ENCODE measurements at places on chromosomes 4 and X. TPM values are rescaled to one million over a fixed set of nuclear protein-coding genes. Genes with fewer than 3 reads are reported as not detected.

- peak; percentile 54 for DNase-seq
- H3K27ac ChIP-seq = no peak overlapping the region
- H3K4me1 ChIP-seq = peaks cover 15% of the 10 kb centered on the region
- H3K4me3 ChIP-seq = no peak overlapping the region
These were observed 31.5 kb downstream of the PRPS1 start for GRCh38 chrX:107659768-107660167.

- DNase-seq = no peak
- no peaks in the 10 kb centered on the region for H3K4me1 ChIP-seq
- peaks cover 12% of the 10 kb centered on the region for H3K27me3 ChIP-seq
- no peak overlapping the region for H3K4me3 ChIP-seq
- peaks cover 18% of the 10 kb centered on the region for H3K36me3 ChIP-seq
These were observed 27.2 kb downstream of the ELF4 start for GRCh38 chrX:130083107-130083490.

DNA sequence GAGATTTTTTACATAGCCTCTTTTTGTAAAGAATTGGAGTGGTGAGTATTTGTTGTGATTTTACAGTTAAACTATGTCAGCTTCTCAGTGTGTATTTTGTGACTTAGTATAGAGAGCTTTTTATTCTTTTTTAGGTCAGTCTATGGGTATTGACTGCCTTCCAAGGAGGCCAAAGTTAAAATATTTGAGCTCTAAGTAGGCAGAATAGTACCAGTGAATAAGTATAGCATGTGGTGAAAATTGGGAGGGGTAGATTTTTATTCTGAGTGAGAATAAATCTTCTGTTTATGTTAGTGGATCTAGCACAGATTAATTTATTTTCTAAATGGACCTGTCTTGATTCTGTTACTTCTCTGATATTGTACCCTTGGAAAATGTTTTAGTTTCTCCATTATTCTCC is 37.5 kb downstream of the HERC3 start:
- no peaks in the 10 kb centered on the region for H3K36me3 ChIP-seq
- no peaks in the 10 kb centered on the region for H3K27me3 ChIP-seq
- H3K4me1 ChIP-seq = peaks cover 15% of the 10 kb centered on the region

NCBP2L gene
- not detected for total RNA-seq

CCDC110 gene
- total RNA-seq = 0.47 TPM

- H3K4me1 ChIP-seq = no peaks in the 10 kb centered on the region
- no peaks in the 10 kb centered on the region for H3K36me3 ChIP-seq
These were observed 32.7 kb downstream of the MECP2 start for GRCh38 chrX:154064637-154065435.

GRCh38 chrX:25544641-25545040 is 528.9 kb upstream of the ARX start:
- H3K36me3 ChIP-seq = no peaks in the 10 kb centered on the region
- H3K4me3 ChIP-seq = no peak overlapping the region
- H3K4me1 ChIP-seq = no peaks in the 10 kb centered on the region
- H3K27ac ChIP-seq = no peak overlapping the region
- H3K27me3 ChIP-seq = no peaks in the 10 kb centered on the region
- no peak for DNase-seq

DNA sequence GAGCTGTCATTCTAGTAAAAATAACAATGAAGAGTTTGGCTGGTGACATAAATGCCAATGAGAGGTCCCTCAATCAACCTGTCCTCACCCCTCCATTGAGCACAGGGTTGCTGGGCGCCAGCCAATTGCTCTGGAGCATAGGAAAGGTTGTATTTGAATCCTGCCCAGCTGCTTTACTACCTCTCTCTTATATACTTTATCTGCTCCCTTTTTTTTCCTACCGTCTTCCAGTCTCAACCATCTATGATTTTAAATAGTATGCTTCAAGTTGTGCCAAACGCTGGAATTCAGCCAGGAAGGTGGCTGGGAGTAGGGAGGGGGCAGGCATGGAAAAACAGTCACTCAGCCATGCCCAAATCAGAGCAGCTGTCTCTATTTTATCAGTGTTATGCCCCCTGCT is 153.8 kb downstream of the NR3C2 start:
- no peak overlapping the region for H3K4me3 ChIP-seq
- no peak overlapping the region for H3K27ac ChIP-seq
- H3K27me3 ChIP-seq = no peaks in the 10 kb centered on the region
- H3K36me3 ChIP-seq = no peaks in the 10 kb centered on the region

- peaks cover 40% of the 10 kb centered on the region for H3K27me3 ChIP-seq
- H3K4me1 ChIP-seq = no peaks in the 10 kb centered on the region
- H3K27ac ChIP-seq = no peak overlapping the region
- H3K4me3 ChIP-seq = no peak overlapping the region
These were observed 34.0 kb downstream of the STARD8 start for GRCh38 chrX:68681443-68681941.

DNA sequence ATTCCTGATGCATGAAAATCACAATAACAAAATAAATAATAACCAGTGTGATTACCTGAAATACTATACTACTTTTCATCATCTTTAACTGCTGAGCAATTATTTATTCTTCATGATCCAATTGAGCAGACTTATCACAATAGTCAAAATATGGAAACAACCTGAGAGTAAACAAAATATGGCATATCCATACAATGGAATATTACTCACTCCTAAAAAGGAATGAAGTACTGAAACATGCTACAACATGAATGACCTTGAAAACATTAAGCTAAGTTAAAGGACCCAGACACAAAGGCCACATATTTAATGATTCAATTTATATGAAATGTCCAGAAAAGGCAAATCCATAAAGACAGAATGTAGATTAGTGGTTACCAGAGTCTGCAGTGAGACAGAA is 146.8 kb downstream of the MID1IP1 start:
- H3K27me3 ChIP-seq = peaks cover 21% of the 10 kb centered on the region
- H3K4me1 ChIP-seq = no peaks in the 10 kb centered on the region
- no peak overlapping the region for H3K27ac ChIP-seq
- no peaks in the 10 kb centered on the region for H3K36me3 ChIP-seq
- no peak for DNase-seq
- no peak overlapping the region for H3K4me3 ChIP-seq

DNA sequence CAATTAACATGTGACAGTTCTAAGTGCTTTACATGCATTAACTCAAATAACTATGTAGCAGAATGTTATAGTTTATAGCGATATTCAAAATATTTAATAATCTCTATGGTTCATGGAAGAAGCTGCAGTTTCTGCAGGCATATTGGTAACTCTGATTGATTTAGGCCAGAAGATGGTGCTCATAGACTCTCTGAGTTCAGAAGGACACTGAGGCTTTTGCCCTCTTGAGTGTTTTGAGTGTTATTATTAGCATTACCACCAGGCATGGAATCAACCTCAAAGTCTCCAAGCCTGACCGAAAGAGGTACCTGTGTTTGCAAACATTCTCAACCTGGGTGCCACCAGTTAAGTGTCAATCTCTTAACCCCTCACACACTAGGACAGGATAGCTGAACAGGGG is 792.3 kb upstream of the PCDH7 start:
- no peak overlapping the region for H3K4me3 ChIP-seq
- H3K27me3 ChIP-seq = no peaks in the 10 kb centered on the region
- H3K36me3 ChIP-seq = no peaks in the 10 kb centered on the region
- no peak for DNase-seq

SMIM14 gene
- 27.3 TPM for total RNA-seq

DNA sequence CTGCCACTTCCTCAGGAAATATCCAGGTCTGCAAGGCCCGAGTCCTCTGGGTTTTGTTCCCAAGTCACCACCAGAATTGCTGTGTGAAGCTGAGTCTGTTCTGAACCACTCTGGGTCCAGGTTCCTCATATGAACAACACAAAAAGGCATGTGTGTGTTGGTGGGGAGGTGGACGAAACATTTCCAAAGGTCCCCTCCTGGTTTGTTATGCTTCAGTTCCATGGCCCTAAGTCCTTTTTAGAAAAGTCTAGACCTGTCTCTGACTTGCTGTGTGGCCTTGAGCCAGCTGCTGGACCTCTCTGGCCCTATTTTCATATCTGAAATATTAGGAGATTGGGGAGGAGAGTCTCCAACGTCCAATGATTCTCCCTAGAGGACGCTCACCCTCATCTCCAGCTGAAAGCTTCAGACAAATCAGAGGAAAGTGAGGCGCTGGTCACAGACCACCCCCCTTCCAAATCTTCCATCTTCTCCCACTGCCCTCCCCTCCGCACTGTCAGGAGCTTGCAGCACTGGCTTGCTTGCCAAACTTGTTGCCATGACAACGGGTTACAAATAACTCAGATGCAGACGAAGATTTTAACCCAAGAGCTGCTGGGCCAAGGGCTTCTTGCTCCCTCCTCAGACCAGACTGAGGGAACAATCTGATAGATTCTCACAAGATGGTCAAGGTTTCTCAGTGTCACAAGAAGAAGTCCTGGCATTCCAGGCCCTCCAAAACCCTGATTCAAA is 64.5 kb downstream of the SMC1A start:
- DNase-seq = no peak
- H3K4me3 ChIP-seq = no peak overlapping the region
- H3K27ac ChIP-seq = no peak overlapping the region
- peaks cover 61% of the 10 kb centered on the region for H3K27me3 ChIP-seq

- no peak overlapping the region for H3K27ac ChIP-seq
- peaks cover 30% of the 10 kb centered on the region for H3K36me3 ChIP-seq
- DNase-seq = no peak
- H3K4me1 ChIP-seq = peaks cover 17% of the 10 kb centered on the region
- H3K4me3 ChIP-seq = no peak overlapping the region
- no peaks in the 10 kb centered on the region for H3K27me3 ChIP-seq
These were observed 56.5 kb downstream of the RELL1 start for GRCh38 chr4:37629713-37630112.

DNA sequence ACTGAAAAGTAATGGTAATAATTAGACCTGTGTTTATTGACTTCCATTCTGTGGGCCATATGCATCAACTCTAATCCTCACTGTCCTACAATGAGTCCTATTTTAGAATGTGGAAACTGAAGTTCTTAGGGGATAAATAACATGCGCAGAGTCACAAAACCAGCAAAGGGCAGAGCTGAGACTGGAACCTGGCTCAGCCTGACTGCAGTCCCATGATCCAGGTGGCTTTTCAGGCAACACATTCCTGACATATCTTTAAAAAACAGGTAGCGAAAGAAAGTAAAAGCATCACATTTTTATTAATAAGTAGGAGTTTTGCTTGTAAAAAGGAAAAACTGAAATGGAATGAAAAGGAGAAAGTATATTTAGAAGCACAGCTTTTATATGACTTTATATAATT is 34.7 kb upstream of the PRSS48 start:
- no peak overlapping the region for H3K4me3 ChIP-seq
- H3K27ac ChIP-seq = no peak overlapping the region
- H3K36me3 ChIP-seq = peaks cover 12% of the 10 kb centered on the region
- peaks cover 5% of the 10 kb centered on the region for H3K4me1 ChIP-seq

GRCh38 chr4:150348079-150348478 is 233.9 kb upstream of the MAB21L2 start:
- H3K4me1 ChIP-seq = peaks cover 15% of the 10 kb centered on the region
- DNase-seq = peak; percentile 40
- no peak overlapping the region for H3K4me3 ChIP-seq
- H3K27ac ChIP-seq = no peak overlapping the region
- no peaks in the 10 kb centered on the region for H3K27me3 ChIP-seq

UGT2A1 gene
- total RNA-seq = not detected

GRCh38 chr4:70589785-70590184 is 2.3 kb upstream of the AMBN start:
- H3K4me1 ChIP-seq = no peaks in the 10 kb centered on the region
- H3K27ac ChIP-seq = no peak overlapping the region
- no peak overlapping the region for H3K4me3 ChIP-seq
- H3K27me3 ChIP-seq = no peaks in the 10 kb centered on the region
- H3K36me3 ChIP-seq = no peaks in the 10 kb centered on the region
- no peak for DNase-seq

- no peak overlapping the region for H3K4me3 ChIP-seq
- H3K36me3 ChIP-seq = peaks cover 5% of the 10 kb centered on the region
- H3K27ac ChIP-seq = no peak overlapping the region
- peak; percentile 34 for DNase-seq
- peaks cover 47% of the 10 kb centered on the region for H3K27me3 ChIP-seq
- H3K4me1 ChIP-seq = no peaks in the 10 kb centered on the region
These were observed 21.4 kb downstream of the CT47C1 start for GRCh38 chrX:119093991-119094735.

- no peak overlapping the region for H3K27ac ChIP-seq
- H3K36me3 ChIP-seq = no peaks in the 10 kb centered on the region
- H3K4me1 ChIP-seq = peaks cover 27% of the 10 kb centered on the region
- no peak for DNase-seq
- H3K4me3 ChIP-seq = no peak overlapping the region
These were observed 97.7 kb upstream of the RBPJ start for GRCh38 chr4:26223155-26223554.

DNA sequence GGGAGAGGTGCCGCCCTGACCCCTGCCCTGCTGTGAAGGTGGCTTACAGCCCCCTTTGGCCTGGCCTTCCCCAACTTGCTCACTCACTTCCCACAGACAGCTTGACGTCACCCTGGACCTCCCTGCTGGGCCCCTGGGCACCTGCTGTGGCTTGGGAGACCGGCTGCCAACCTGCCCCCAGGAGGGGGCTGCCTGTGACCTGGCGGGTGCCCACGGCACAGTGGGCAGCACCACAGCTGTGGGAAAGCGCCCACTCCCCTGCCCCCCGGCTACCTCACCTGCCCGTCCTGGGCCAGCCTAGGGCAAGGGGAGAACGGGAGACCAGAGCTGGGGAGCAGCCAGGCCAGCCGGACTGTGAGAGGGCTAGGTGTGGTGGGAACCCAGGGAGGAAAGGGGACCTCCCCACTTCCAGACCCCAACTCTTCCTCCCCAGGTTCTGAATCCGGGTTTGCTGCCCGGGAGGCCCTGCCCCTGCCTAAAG is 2.4 kb upstream of the ZFP92 start:
- DNase-seq = no peak
- peaks cover 49% of the 10 kb centered on the region for H3K27me3 ChIP-seq
- no peaks in the 10 kb centered on the region for H3K36me3 ChIP-seq
- H3K4me1 ChIP-seq = no peaks in the 10 kb centered on the region

GRCh38 chr4:89048906-89049601 is 7.9 kb downstream of the FAM13A start:
- H3K27me3 ChIP-seq = no peaks in the 10 kb centered on the region
- H3K4me3 ChIP-seq = no peak overlapping the region
- H3K27ac ChIP-seq = no peak overlapping the region
- DNase-seq = no peak

DNA sequence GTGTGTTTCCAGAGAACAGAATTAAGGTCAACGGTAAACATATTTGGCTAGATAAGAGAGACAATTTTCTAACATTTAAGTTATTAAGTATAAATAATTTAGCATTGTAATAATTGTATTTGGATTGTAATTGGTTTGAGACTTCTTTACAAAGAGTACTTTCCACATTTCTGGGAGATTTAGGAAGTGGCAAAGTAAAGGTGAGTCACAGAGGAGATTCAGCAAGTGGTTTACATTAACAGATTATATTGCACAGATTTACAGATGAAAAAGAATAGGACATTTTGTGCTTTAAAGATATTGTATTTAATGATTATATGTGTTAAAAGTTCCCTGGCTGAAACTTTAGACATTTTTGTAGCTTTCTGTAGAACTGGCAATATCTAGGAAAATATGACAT is 584.4 kb upstream of the AADAT start:
- no peaks in the 10 kb centered on the region for H3K36me3 ChIP-seq
- DNase-seq = no peak
- H3K27ac ChIP-seq = no peak overlapping the region
